ENCODE measurements at places on chromosomes 1 and 21. TPM values are rescaled to one million over a fixed set of nuclear protein-coding genes. Genes with fewer than 3 reads are reported as not detected.

DNA sequence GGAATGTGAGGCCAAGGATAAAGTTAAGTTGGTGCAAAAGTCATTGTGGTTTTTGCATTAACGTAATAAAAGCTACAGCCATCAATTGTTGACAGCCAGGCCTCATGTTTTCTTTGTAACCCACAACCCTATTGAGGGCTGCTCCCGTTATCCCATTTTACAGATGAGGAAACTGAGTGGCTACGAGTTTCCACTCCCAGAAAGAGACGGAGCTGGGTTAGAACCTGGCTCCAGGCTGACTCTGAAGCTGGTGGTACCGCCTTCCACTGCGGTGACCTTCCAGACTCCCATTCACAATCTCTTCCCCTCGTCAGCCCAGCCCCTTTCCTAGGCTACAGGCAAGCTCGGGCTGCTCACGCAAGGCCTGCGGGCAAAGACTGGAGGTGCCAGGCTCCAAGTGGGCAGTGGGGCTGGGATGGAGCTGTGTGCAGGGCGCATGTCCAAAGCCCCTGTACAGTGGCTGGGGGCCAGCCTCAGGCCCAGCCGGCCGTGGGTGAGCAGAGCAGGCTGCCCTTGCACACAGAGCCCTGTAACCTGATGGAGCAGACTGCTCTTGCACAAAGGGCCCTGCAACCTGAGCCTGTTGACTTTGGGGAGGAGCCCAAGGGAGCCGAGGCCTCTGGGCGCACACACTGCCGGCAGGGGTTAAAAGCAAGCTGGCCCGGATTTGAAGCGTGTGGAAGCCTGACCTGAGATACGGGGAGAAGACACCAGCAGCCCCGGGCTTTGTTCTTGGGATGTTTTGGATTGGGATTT is 97.4 kb upstream of the TMPRSS2 start:
- H3K4me3 ChIP-seq = no peak overlapping the region
- DNase-seq = no peak
- no peaks in the 10 kb centered on the region for H3K36me3 ChIP-seq
- H3K27ac ChIP-seq = no peak overlapping the region
- no peaks in the 10 kb centered on the region for H3K27me3 ChIP-seq
- no peaks in the 10 kb centered on the region for H3K4me1 ChIP-seq

GRCh38 chr21:44869781-44870747 is 3.4 kb downstream of the PTTG1IP start:
- peak; percentile 35 for DNase-seq
- peak overlapping the region; percentile 67 for H3K27ac ChIP-seq
- no peaks in the 10 kb centered on the region for H3K27me3 ChIP-seq
- H3K4me3 ChIP-seq = peak overlapping the region; percentile 85

- H3K36me3 ChIP-seq = no peaks in the 10 kb centered on the region
- DNase-seq = no peak
- peaks cover 30% of the 10 kb centered on the region for H3K4me1 ChIP-seq
- H3K27me3 ChIP-seq = peaks cover 18% of the 10 kb centered on the region
- H3K4me3 ChIP-seq = peak overlapping the region; percentile 60
Measured at GRCh38 chr1:77283701-77284425, 2.0 kb downstream of the AK5 start.

DNA sequence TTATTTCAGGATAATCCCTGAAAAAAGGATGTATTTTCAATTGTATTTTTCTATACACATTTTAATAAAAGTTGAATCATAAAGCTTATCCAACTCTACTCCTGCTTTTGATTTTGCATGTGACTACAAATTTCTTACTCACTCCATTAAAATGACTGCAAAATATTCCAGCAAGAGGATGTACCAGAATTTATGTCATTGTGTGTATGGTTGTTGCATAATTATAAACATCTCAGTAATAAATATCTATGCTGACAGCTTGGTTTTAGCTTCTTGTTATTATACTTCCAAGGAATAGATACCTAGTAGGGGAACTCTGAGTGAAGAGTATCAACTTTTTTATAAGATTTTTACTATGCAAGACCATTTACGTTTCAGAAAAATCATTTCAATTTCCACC is 463.2 kb upstream of the RUNX1 start:
- H3K4me3 ChIP-seq = no peak overlapping the region
- H3K4me1 ChIP-seq = peaks cover 4% of the 10 kb centered on the region
- H3K27me3 ChIP-seq = peaks cover 3% of the 10 kb centered on the region
- H3K36me3 ChIP-seq = no peaks in the 10 kb centered on the region
- no peak overlapping the region for H3K27ac ChIP-seq

GRCh38 chr1:109595531-109595930 is 23.9 kb downstream of the GNAT2 start:
- no peaks in the 10 kb centered on the region for H3K4me1 ChIP-seq
- H3K4me3 ChIP-seq = no peak overlapping the region
- no peak for DNase-seq
- H3K27me3 ChIP-seq = no peaks in the 10 kb centered on the region

The ARHGAP29 gene
- total RNA-seq = not detected

DNA sequence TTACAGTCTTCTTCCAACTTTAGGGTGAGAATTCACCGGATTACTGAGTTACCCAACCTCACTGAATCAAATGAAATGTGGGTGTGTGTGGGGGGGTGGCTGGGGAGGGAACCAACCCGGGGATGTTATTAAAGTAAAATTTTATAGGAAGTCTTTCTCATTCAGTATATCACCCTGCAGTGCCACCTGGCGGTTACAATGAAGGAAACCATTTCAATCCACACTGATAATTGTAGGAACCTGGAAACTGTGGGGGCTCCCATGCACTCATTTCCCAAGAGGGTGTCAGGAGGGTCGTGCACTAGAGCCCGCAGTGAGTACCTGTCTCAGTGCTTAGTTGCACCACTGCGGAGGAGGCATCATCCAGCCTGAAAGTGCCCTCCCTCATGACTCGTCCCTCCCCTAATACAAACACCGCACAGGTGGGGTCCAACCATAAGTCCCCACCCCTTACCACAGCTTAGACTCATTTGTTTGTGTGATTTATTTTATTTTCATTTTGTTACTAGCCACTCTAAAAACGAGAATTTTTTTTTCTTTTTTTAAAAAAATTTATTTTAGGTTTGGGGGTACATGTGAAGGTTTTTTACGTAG is 29.1 kb upstream of the IGSF5 start:
- no peak overlapping the region for H3K4me3 ChIP-seq
- no peaks in the 10 kb centered on the region for H3K36me3 ChIP-seq
- no peaks in the 10 kb centered on the region for H3K4me1 ChIP-seq
- H3K27me3 ChIP-seq = no peaks in the 10 kb centered on the region

DNA sequence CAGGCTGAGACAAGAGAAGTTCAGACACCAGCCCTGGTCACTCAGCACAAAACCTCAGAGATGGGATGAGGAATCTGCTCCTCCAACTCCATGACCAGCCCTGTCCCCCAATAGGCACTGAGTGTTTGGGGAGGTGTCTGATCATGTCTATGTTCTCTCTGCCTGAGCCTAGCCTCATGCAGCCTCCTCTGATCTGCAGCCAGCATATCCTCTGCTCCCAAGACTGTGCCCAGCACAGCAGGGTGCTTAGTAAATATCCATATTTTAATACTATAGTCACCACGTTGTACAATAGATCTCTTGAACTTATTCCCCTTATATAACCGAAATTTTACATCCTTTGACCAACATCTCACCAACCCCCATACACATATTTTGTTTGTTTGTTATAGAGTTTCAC is 202.9 kb downstream of the MATN1 start:
- H3K4me1 ChIP-seq = no peaks in the 10 kb centered on the region
- no peaks in the 10 kb centered on the region for H3K36me3 ChIP-seq
- H3K4me3 ChIP-seq = no peak overlapping the region
- H3K27ac ChIP-seq = no peak overlapping the region

The KLF18 gene
- total RNA-seq = not detected

- DNase-seq = no peak
- H3K36me3 ChIP-seq = no peaks in the 10 kb centered on the region
- peaks cover 14% of the 10 kb centered on the region for H3K4me1 ChIP-seq
- no peaks in the 10 kb centered on the region for H3K27me3 ChIP-seq
Measured at GRCh38 chr1:35270836-35271235, 2.3 kb downstream of the ZMYM4 start.

- peaks cover 5% of the 10 kb centered on the region for H3K4me1 ChIP-seq
- no peak for DNase-seq
- no peak overlapping the region for H3K27ac ChIP-seq
- H3K36me3 ChIP-seq = no peaks in the 10 kb centered on the region
- no peaks in the 10 kb centered on the region for H3K27me3 ChIP-seq
Measured at GRCh38 chr1:24275510-24275909, 43.6 kb upstream of the GRHL3 start.

DNA sequence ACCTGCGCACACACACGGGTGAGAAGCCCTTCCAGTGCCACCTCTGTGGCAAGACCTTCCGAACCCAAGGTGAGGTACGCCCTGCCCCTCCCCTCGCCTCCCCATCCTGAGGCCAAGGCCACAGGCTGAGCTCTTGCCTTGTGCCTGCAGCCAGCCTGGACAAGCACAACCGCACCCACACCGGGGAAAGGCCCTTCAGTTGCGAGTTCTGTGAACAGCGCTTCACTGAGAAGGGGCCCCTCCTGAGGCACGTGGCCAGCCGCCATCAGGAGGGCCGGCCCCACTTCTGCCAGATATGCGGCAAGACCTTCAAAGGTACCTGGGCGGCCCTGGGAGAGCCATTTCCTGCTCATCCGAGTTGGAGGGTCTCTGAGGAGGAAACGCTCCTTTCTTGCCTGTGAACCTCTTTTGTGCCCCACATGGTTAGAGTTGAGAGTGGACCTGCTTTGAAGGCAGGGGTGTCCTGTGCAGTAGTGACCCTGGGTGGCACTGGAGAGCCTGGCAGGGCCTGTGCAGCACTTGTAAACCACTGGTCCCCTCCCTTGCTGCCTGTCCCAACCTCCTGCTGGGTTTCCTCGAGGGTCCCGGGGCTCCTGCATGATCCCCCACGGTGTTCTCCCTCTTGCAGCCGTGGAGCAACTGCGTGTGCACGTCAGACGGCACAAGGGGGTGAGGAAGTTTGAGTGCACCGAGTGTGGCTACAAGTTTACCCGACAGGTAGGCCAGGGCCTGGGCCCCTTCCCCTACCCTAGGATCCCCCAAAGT is 8.5 kb downstream of the ZBTB48 start:
- H3K4me3 ChIP-seq = no peak overlapping the region
- no peak overlapping the region for H3K27ac ChIP-seq
- H3K4me1 ChIP-seq = peaks cover 20% of the 10 kb centered on the region
- H3K27me3 ChIP-seq = no peaks in the 10 kb centered on the region
- no peak for DNase-seq

The GIPC2 gene
- not detected for total RNA-seq

DNA sequence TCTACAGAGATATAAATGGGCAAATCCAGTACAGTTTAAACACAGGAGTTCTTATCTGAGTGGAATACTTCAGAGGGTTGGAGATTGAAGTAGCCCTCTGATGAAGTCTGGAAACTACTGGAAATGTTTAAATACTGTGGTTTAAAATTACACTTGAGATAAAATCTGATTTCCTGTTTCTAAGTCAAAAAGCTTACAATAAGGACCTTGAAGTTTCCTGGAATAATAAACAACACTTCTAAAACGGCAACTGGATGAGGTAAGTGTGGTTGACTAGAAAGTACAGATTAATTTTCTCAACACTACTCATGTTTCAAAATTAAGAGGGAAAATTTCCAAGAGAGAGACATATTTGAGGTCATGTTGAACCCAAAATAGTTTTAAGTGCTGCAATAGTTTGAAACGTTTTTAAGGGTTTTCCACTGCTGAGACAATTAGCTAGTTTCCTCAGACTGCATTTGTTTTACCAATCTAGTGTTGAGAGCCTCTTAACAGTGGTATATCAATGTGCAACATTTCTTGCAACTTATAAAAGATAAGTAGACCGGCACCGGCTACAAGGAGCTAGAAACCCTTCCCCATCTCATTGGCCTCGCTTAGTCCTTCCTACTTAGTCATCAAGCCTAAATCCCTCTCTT is 27.4 kb downstream of the KCNA3 start:
- H3K27me3 ChIP-seq = no peaks in the 10 kb centered on the region
- no peaks in the 10 kb centered on the region for H3K36me3 ChIP-seq
- no peak overlapping the region for H3K27ac ChIP-seq
- DNase-seq = no peak
- peak overlapping the region; percentile 58 for H3K4me3 ChIP-seq

The FCAMR gene
- total RNA-seq = not detected

The GPR161 gene
- not detected for total RNA-seq

DNA sequence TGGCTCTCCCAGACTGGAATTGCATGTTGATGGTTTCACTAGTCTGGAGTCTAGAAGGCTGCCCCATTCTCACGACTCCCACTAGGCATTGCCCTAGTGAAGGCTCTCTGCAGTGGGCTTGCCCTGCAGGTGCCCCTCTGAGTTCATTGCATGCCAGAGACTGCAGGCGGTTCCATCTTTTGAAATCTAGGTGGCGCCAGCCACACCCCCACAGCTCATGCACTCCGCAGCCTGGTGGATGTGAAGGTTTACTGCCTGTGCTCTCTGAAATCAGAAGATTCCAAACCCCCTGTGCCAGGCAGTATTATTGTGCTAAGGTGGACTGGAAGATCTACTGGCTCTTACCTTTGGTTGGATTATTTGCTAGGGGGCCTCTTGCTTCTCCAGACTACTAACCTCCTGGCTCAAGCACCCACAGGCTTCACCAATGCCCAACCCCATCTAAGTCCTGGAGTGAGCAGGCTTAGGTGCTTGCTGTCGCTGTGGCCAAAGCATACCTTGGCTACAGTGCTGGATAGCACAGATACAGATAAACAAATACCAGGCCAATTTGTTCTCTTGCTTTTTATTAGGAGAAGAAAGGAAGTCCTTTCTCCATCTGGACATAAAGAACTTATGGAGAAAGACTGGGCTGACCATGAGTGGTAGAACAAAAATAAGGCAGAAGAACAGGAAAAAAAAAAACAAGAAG is 83.5 kb upstream of the SIM2 start:
- H3K4me3 ChIP-seq = no peak overlapping the region
- H3K4me1 ChIP-seq = no peaks in the 10 kb centered on the region
- DNase-seq = no peak
- H3K27me3 ChIP-seq = no peaks in the 10 kb centered on the region
- no peak overlapping the region for H3K27ac ChIP-seq

The TBX19 gene
- total RNA-seq = 3.8 TPM

DNA sequence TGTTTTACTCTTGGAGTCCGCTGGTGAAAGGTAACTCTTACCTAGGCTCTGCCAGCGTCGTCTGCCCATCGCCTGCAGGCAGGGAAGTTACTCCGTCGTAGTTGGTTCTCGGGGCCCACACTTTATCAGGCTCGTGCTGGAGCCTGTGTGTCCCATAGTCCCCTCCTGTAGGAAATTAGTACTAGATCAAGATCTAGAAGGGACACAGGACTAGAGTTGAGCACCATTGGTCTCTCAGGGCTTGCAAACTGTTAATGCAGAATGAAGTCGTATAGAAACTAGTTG is 940 bp downstream of the SRRM1 start:
- peak; percentile 33 for DNase-seq
- peaks cover 32% of the 10 kb centered on the region for H3K4me1 ChIP-seq
- no peaks in the 10 kb centered on the region for H3K27me3 ChIP-seq

The SMCP gene
- total RNA-seq = not detected

GRCh38 chr1:179141592-179142251 is 59.9 kb downstream of the TOR3A start:
- H3K4me1 ChIP-seq = peaks cover 13% of the 10 kb centered on the region
- H3K36me3 ChIP-seq = no peaks in the 10 kb centered on the region
- H3K27me3 ChIP-seq = no peaks in the 10 kb centered on the region
- no peak overlapping the region for H3K27ac ChIP-seq

The NBPF12 gene
- total RNA-seq = 25.7 TPM

All from CD4-positive, CD25-positive, alpha-beta regulatory T cell (primary cell).